ENCODE measurements at places on chromosomes 12 and 14.

DNA sequence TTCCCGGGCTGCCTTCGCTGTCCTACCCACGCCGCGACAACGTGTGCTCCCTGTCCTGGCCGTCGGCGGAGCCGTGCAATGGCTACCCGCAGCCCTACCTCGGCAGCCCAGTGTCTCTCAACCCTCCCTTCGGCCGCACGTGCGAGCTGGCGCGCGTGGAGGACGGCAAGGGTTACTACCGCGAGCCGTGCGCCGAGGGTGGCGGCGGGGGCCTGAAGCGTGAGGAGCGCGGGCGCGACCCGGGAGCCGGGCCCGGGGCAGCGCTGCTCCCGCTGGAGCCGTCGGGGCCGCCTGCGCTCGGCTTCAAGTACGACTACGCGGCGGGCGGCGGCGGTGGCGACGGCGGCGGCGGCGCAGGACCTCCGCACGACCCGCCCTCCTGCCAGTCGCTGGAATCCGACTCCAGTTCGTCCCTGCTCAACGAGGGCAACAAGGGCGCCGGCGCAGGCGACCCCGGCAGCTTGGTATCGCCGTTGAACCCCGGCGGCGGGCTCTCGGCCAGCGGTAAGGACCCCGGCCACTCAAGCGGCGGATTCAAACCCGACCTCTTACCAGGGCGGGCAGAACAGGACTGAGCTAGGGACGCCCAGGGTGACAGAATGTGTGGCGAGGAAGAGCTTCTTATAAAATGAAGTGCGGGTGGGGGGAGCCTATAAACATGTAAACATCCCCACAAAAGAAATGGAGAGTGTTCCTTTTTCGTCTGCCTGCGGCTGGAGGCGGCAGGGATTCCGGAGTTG lies 503 bp downstream of the HOXC12 start:
- no peak for DNase-seq

DNA sequence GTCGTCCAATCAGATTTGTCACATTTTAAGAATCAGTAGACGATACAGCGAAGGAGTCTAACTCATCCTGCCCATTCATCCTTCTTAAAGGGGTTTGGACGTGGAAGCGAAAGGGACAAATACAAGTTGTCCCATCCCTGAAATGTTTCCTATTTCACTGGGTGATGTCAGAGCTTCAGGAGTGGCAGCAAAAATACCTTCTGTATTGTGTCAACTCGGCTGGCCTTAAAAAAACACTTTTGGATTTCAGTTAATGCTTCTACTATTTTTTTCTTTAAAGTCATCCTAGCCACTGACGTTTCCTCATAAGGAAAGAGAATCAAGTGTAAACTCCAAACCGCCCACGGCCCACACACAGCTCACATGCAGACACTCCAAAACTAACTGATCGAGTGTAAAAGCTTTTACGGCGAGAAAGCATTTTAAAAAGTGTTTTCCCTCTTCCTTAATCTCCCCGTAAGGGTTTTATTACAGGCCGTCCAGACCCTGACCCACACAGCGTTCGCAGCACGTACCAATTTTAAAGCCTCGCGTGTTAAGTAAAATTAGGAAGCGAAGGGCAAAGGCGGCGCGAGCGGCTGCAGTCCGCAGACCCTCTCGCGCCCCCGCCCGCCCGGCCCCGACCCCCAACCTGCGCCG lies 593 bp downstream of the CFL2 start:
- no peak for DNase-seq

DNA sequence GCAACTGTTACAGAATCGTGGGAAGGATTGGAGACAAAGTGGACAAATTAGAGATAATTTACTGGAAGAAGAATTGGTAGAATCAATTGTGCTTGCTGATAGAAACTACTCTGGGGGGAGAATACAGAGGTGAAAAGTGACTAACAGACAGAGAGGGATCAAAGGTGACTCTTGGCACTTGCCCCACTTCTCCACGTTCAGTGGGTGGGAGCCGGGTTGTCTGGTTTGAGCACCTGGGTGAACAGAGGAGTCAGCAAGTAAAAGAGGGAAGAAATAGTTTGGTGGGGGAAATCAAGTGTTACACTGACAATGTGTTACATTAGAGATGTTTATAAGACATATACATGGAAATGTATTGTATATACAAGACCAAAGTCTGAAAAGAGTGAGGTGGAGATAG lies 69.1 kb downstream of the PPP2R5E start:
- no peak for DNase-seq

DNA sequence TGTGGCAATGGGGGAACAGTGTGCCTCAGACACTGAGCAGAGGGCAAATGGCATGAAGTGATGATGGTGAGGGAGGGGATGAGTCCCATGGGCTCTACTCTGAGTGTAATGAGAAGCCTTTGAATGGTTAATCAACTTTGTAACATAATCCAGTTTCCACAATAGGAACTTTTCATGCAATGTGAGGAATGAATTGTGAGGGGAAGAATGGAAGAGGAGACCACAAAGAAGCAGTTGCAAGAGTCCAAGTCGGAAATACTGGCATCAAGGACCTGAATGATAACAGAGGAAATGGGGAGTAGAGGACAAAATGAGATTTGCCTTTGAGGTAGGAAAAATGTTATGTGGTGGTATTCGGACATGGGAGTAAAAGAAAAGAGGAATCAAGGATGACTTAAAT lies 476.9 kb upstream of the PRICKLE1 start:
- DNase-seq = no peak

GRCh38 chr12:114562654-114563053 lies 121.3 kb downstream of the TBX3 start:
- DNase-seq = no peak

DNA sequence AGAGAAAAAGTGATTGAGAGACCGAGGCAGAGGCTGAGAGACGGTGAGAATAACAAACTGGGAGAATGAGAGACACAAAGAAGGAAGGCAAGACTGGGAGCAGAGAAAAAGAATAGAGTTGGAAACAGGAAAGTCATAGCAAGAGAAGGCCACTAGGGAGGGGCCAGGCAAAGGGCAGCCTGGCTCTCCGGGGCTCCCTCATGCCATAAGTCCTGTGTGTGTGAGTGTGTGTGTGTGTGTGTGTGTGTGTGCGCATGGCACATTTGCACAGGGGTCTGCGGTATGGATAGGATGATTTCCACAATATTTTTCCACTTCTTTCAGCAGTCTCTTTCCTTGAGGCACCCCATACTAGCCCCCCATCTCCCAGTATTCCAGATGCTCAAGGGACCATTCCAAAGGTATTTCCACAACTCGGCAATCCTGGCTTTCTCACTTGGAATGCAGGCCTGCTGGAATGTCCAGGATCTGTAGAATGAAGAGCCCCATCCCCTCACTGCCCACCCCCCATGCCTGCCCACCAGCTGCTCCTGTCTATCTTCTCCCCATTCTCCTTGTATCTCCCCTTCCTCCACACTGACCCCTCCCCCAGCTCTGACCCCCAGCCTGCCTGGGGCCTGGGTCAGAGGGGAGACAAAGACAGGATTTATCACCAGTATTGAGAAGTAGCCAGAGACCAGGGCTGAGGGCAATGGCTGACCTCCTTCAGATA lies 9.0 kb downstream of the GPR84 start:
- DNase-seq = no peak

GRCh38 chr12:15770021-15770420 lies 19.2 kb downstream of the EPS8 start:
- DNase-seq = no peak

DNA sequence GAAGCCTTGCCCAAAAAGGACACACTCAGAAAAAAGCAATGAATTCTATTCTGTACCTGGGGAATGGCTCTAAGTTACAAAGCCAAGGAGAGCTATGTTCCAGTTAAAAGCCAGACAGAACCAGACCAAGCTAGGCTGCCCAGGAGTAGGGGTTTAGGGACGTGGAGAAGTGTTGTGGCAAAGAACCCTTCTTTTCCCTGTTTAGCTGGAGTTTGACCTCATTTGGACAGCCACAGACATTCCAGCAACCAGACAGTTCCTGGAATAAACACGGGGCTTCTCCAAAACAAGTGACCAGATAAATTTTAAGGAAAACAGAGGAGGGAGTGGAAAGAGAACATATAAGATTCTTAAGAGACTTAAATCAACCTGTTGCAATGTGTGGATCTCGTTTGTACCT lies 62.3 kb downstream of the GCH1 start:
- no peak for DNase-seq

- no peak for DNase-seq
These were observed 11.1 kb downstream of the KRT75 start for GRCh38 chr12:52423035-52423434.

DNA sequence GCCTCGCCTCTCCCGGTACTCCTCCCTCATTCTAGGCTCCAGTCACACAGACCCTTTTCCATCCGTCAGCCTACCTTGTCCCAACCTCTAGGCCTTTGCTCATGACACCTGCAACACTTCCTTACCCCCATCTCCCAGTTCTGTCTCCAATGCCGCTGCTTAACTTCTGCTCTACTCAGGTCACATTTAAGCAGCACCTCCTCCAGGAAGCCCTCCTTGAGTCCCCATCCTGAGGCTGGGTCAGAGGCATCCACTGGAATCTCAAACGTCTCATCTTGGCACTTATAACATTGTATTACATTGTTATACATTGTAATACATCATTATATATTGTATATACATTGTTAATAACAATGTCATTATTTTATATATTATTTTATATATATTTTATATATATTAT lies 32.8 kb downstream of the RASAL1 start:
- DNase-seq = no peak

DNA sequence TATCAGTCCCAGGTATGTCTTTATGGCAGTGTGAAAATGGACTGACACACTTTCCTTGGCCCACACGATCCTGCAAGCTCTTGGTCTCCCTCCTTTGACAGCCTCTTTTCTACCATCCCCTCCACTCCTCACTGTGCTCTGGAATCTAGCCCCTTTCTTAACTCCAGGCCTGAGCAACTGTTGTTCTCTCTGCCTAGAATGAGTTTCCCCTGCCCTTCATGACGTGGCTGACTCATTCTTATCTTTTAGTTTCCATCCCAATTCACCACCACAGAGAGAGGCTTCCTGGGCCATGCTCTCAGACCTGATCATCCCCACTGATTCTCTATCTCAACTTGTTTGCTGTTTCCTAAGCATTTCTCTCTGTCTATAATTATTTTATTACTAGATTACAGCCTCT lies 157.4 kb upstream of the HMGA2 start:
- no peak for DNase-seq

DNA sequence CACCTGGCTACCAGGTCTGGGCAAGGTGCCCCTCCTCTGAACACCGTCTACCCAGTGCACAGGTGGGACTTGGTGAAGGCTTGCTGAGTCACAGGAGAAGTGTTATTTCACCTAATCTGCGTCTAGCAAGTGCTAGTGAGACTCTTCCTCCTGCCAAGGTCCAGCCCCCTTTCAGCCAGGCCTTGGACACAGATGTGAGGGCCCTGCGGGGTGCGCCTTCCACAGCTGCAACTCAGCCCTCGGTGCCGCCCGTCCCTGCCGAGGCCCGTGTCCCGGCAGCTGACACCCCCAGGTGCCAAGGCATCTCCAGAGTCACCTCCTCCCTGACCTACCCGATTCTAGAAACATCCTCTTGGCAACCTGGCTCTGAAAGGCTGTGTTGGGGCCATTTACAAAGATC lies 55.1 kb downstream of the PRIMA1 start:
- DNase-seq = no peak

- DNase-seq = no peak
These were observed 88.9 kb downstream of the SMOC1 start for GRCh38 chr14:69968132-69968531.

DNA sequence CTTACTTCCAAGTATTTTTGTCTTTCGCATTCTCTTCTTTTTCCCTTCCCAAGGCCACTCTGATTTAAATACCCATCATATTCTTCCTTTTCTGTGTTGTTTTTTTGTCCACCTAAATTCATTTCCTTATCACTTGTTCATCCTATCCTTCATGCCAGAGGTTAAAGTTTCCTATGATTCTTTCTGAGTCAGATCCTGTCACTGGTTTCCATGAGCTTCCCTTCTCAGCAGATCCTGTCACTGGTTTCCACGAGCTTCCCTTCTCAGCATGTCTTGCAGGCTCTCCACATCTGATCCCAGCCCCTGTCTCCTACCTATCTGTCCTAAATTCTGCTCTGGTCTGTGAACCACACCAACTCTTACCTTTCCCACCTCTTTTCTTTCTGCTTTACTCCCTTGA lies 311.8 kb upstream of the RGS6 start:
- no peak for DNase-seq

DNA sequence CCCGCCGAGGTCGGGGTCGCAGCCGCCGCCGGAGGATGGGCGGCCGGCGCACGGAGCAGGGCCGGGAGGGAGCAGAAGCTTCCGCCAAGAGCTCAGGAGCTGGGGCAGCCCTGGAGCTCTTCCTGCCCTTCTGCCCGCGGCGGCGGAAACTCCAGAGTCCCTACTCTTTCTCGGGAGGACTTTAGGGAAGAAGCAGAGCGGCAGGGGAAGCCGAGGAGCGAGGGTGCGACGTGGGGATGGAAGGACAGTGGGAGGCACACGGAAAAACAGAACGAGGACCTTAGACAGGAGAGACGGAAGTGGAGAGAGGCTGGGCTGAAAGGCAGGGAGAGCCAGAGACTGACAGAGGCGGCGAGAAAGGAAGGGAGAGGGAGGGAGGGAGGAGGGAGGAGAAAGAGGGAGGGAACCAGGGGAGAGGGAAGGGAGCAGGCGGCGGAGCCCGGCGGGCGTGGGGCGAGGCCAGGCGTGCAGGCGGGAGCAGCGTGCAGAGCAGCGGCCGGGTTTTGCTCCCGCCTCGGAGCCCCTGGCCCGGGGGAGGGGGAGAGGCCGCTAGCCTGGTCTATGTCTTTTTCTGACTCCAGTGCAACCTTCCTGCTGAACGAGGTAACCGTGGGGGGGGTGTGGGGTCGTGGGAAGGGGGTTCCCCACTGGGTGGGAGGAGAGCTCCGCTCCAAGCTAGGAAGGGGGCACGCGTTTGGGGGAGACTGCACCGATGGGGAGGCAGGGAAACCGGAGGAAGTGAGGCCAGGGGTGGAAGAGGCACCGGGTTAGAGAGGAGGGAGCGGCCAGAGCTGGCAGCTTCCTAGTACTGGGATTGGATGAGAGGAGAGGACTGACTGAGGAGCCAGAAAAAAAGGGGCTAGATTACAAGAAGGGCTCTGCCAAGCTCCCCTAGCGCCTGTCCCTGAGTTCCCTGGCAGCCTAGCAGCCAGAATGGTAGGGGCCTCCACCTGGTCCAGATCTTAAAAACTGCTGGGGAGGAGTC lies 2.9 kb upstream of the CACNB3 start:
- DNase-seq = no peak

DNA sequence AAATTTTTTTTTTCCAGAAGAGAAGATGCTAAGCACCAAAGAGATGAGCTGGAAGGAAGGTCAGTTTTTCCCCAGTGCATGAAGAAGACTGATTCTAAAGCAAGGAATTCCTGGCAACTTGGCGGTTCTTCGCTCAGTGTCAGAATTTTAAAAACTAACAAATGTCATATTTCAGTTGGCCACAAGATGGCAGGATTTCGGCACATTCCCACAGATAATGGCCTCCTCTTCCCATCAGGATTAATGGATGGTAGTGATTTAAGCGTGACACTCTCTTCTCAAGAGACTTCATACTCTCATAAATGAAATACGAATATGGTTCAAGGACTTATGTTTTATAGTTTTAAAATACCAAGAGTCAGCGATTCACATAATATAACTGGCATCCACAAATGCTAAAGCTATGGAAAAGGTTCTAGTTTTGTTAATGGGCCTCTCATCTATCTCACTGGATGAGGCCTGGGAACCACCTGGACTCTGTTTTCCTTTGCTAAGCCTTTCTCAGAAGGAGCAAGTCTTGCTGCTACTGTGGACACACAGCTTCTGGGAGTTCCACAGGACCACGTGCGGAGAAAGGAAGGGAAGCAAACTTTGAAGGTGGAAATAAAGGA lies 46.1 kb upstream of the PTPRO start:
- DNase-seq = no peak

- DNase-seq = no peak
These were observed 74.3 kb downstream of the SUSD6 start for GRCh38 chr14:69685716-69686115.

- no peak for DNase-seq
These were observed 251.8 kb upstream of the CCDC196 start for GRCh38 chr14:66234411-66234810.

- no peak for DNase-seq
These were observed 85.1 kb upstream of the NID2 start for GRCh38 chr14:52153939-52154338.
